ENCODE measurements at places on chromosomes 2 and 18. TPM values are rescaled to one million over a fixed set of nuclear protein-coding genes. Genes with fewer than 3 reads are reported as not detected.

The NT5C1B gene
- not detected for total RNA-seq

The NT5DC4 gene
- total RNA-seq = not detected

The CRYBA2 gene
- not detected for total RNA-seq

The RFTN2 gene
- total RNA-seq = 12.3 TPM

The TOGARAM2 gene
- 0.72 TPM for total RNA-seq

The KYNU gene
- 34.5 TPM for total RNA-seq

The C2orf76 gene
- total RNA-seq = 11.8 TPM

The GALNT3 gene
- 25.8 TPM for total RNA-seq

The LOXHD1 gene
- total RNA-seq = 2.7 TPM

The UGT1A1 gene
- not detected for total RNA-seq

The CSRNP3 gene
- 1.9 TPM for total RNA-seq

The SERPINB7 gene
- total RNA-seq = 0.29 TPM

The LCT gene
- not detected for total RNA-seq

The DUSP2 gene
- 4.4 TPM for total RNA-seq

The CCNYL1 gene
- total RNA-seq = 25.7 TPM

The INPP1 gene
- total RNA-seq = 38.1 TPM

The C2orf15 gene
- total RNA-seq = 1.1 TPM

The SCYGR4 gene
- total RNA-seq = not detected

The G6PC2 gene
- total RNA-seq = not detected

The UGT1A4 gene
- not detected for total RNA-seq

The ICA1L gene
- total RNA-seq = 2.3 TPM

The INPP5D gene
- total RNA-seq = 33.3 TPM

The CYP26B1 gene
- total RNA-seq = 3.8 TPM

The HYCC2 gene
- 32.9 TPM for total RNA-seq

The C2orf66 gene
- 0.38 TPM for total RNA-seq

The ARHGAP25 gene
- 31.8 TPM for total RNA-seq

The DCDC2C gene
- not detected for total RNA-seq

The EPAS1 gene
- total RNA-seq = 1,593 TPM

The GALR1 gene
- total RNA-seq = 0.06 TPM

The PLEK gene
- 32.9 TPM for total RNA-seq

The IL36B gene
- not detected for total RNA-seq

The SLC9A2 gene
- total RNA-seq = 0.58 TPM

The EDAR gene
- total RNA-seq = 0.20 TPM

The MOGAT1 gene
- 2.2 TPM for total RNA-seq
